ENCODE measurements at places on chromosomes 5 and 9.

GRCh38 chr5:103943230-103943629, 380.6 kb upstream of the NUDT12 start:
- DNase-seq: no peak

- no peak for DNase-seq
Measured at GRCh38 chr9:83011611-83012010, 51.3 kb downstream of the RASEF start.

- DNase-seq: no peak
Measured at GRCh38 chr9:94656200-94656599, 16.9 kb upstream of the FBP1 start.

GRCh38 chr9:4148751-4149150, 151.1 kb downstream of the GLIS3 start:
- no peak for DNase-seq

DNA sequence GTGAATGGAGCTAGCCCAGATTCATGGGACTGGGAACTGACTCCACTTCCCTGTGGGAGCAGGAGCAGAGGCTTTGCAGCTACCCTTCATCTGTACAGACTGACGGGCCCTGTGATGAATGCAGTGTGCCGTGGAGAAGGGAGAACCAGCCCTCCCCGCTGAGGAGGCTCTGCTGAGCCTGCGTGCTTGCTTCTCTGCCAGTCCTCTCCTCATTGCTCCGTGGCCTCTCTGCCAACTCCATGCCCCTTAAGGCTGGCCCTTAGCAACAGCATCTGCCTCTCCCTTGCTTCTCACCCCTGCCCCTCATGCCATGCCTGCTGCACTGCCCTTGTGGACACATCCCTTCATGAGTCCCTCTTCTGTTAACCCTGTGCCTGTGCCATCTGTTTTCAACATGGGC, 53.6 kb downstream of the GADD45G start:
- no peak for DNase-seq

GRCh38 chr9:12416716-12417115, 276.5 kb upstream of the TYRP1 start:
- DNase-seq: no peak

GRCh38 chr5:61330341-61330844, 1.7 kb upstream of the ZSWIM6 start:
- no peak for DNase-seq

DNA sequence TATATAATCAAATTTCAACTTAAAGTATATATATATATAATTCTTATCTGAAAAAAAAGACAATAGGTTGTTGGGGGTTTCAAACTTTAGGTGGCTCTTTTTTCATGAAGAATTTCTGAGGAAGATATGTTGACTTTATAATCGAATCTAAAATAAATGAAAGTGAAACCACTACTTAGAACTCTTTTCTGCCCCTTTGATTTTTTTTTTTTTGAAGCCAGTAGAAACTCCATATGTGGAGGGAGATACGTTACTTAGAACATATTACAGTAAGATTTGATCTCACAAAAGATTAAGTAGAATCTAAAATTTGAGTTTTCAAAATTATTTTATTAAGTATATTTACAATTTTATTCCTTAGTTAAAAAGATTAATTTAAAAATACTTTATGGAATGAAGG, 96.9 kb downstream of the ATG10 start:
- no peak for DNase-seq

DNA sequence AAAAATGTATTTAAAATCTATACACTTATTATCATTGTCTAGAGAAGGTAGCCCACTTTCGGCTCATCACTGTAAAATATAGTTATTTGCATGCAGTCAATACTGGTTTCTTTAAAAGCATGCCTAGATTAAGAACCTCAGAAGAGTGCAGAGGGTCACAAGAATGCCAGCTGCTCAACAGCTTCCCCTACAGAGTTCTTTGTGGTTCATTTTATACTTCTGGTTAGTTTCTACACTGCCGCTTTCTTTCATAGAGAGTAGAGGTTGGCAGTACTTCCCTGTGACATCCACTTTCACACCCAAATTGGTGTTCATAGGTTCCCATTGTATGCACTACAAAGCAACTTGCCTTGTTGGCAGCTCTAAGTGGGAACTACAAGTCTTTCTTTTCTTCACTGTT, 137.3 kb downstream of the KIAA0825 start:
- DNase-seq: no peak

DNA sequence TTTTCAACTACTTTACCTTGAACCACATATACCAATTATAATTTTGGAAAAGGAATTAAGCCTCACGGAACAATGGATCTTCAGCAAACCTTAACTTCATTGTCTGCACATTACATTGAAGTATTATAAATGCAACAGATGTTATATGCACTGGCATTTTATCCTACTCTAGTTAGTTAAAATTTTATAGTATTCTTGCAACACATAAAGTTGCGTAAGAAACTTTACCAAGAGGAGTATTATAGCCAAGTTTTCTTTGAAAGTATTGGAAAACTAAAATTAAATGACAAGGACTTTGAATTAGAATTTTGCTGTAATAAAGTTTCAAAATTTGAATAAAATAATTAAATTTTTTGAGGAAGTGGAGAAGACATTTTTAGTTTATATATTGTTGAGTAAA, 63.4 kb upstream of the SREK1 start:
- no peak for DNase-seq

DNA sequence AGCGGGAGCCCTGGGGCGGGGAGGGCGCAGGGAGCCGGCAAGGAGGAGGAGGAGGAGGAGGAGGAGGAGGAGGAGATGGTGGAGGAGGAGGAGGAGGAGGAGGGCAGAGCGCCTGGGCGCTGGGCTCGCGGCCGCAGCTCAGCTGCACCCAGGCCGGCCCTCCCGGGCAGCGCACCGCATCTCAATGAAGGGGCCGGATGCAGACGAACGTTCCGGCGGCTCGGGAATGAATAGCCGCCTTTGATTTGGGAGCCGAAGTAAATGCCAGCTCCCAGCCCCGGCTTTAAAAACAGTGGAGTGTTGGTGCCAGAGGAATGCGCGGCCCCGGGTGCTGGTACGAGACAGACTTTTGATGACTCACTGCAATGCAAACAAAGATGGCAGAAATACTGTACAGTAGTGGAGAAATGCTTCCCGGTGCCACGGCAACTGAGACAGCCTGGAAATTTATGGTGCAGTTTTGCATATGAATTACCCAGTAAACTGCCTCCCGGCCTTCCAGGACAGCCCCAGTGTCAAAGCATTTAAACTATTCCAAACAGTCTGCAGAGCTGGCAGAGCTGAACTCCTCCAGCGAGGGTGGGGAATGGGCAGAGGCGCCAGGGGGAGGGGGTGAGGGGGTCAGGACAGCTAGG, 43.1 kb downstream of the NACC2 start:
- DNase-seq: peak; percentile 38

DNA sequence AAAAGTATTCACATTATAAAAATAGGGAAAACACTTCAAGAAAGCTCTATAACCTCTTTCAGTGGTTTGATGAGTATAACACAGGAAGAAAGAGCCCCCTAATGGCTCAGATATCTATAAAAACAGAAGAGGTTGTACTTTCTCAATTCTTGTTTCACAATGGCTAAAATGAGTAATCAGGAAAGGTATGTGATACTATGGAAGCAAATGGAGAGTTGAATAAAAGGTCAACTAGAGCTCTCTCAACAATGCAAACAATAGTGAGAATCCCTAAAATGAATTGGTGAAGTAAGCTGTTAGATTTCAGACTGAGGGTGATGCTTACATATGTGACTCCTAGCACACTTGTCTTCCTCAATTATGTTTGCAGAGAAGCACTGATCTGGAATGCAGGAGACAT, 584.6 kb upstream of the CDH18 start:
- DNase-seq: peak; percentile 72

- no peak for DNase-seq
Measured at GRCh38 chr5:143215690-143216089, 187.8 kb downstream of the NR3C1 start.

DNA sequence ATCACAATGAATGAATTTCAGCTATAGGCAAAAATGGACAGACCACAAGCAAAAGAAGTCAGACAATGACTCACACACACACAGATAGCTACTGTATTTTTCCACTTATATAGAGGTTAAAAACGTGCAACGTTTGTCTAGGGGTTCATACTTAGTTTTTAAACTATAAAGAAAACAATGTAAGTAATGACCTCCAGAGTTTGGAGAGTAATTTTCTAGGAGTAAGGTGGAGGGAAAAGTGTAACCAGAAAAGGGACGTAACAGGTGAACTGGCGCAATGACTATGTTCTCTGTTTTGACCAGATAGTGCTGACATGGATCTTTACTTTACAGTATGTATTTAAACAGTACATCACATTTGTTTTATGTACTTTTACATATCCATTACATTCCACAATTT, 51.1 kb downstream of the FNIP1 start:
- no peak for DNase-seq

DNA sequence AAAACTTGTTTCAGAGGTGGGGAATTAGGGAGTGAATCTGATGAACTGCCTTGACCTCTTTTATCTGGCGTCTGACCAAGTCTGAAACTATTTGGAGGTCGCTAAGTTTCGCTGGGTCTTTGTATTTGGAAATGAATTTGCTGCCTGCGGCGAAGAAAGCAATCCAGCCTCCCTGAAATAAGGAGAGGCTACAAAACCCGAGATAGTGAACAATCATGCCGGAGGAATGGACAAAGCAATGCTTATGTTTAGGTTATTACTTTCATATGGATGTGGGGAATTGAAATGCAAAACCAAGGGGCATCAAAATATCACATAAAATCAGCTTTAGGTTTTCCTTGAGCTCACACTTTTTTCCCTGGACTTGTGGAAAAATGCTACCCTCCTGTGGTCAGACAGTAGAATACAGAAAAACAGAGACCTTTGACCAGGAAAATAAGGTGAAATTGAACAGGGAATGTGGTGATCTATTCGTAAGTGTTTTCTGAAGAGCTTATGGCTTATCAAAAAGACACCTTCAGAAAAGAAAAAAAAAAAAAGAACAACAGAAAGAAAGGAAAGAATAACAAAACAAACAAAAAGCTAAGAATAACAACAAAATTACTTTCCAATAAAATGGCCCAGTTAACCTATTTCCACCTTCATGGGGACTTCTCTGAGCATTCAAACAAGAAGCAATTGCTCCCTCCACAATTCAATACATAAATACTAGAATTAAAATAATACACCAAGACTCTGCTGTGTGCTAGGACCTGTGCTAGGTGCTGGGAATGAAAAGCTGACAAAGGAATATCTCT, 68.6 kb upstream of the DPYSL3 start:
- peak; percentile 47 for DNase-seq

- no peak for DNase-seq
Measured at GRCh38 chr5:97453263-97453662, 270.2 kb upstream of the RIOK2 start.

DNA sequence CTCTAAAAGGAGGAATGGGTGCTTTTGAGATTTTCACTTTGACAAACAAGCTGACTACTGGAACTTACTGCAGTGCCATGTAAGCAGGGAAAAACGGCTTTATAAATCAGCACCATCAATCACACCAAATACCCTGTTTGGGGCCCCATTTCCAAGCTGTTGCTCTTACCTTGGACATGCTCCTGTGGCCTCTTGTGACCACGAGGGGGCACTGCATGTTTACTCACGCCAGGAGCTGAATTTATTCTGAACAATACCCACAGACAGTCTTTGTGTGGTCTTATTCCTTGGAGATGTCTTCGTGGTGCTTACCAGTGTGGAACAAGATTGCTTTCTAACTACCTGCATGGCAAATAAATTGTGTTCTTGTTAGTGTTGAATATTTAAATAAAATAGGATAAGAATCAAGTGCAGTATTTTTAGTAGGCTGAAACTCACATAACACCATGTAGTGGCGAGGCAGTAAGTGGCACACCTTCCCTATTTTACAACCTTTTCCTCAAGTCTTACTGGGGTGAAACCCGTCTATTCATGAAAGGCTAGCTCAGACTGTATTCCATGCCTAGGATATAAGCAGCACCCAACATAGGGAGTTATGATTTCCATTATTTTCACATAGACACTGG, 155.5 kb upstream of the NMUR2 start:
- DNase-seq: peak; percentile 11

DNA sequence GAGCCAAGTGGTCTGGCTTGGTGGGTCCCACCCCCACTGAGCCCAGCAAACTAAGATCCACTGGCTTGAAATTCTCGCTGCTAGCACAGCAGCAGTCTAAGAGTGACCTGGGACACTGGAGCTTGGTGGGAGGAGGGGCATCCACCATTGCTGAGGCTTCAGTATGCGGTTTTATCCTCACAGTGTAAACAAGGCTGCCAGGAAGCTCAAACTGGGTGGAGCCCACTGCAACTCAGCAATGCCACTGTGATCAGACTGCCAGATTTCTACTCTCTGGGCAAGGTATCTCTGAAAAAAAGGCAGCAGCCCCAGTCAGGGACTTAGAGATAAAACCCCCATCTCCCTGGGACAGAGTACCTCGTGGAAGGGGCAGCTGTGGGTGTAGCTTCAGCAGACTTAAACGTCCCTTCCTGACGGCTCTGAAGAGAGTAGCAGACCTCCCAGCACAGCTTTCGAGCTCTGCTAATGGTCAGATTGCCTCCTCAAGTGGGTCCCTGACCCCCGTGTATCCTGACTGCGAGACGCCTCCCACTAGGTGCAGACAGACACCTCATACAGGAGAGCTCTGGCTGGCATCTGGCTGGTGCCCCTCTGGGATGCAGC, 18.2 kb upstream of the STK32A start:
- no peak for DNase-seq

DNA sequence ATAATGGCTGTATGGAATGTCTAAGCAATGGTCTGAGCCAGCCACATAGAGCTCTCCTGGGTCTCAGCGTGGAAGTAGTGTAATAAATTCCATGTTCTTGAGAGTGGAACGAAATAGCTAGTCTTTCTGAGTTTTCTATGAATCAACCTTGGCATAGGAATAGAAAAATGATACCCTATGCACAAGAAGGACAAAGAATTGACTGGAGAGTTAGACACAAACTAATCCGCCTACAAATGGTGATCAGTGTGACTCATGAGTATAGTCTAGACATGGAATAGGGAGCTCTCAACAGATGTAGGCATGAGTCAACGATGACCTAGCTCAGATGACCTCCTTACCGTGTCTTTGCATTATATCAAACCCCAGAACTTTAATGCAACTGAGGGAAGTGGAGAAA, 256.8 kb upstream of the GRIN3A start:
- peak; percentile 45 for DNase-seq

GRCh38 chr5:125311743-125312142, 565.3 kb upstream of the ZNF608 start:
- peak; percentile 72 for DNase-seq

DNA sequence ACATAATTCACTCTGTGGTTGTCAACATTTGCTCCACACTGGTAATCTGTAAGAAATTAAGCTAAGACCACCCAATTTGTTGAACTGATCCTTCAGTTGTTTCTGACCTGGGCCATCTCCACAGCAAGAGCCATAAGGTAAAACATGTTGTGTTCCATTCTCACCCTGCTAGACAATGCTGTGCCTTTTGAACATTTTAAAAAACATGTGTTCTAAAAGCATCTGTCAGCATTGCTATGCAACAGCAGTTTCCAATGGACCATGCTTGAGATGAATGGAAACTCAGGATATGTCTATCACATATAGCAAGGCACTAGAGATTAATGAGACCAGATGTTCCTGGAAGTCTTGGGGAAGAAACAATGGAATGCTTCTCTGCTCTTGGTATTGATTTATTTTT, 455.1 kb upstream of the RGMB start:
- no peak for DNase-seq

- DNase-seq: peak; percentile 99
Measured at GRCh38 chr5:82405618-82406204, 127.6 kb upstream of the RPS23 start.

- no peak for DNase-seq
Measured at GRCh38 chr9:35948901-35949318, 9.0 kb downstream of the OR2S2 start.

GRCh38 chr5:119217183-119217582, 138.6 kb upstream of the TNFAIP8 start:
- no peak for DNase-seq

GRCh38 chr5:6713274-6714225, at the start of gene TENT4A:
TSS of gene TENT4A (plus strand) at chr5:6713432. CDS start at chr5:6713984, 552 bp downstream.
- DNase-seq: no peak
